Spinal cord (tissue), 10 donors: ENCODE measurements at places on chromosomes 11 and 22.

DNA sequence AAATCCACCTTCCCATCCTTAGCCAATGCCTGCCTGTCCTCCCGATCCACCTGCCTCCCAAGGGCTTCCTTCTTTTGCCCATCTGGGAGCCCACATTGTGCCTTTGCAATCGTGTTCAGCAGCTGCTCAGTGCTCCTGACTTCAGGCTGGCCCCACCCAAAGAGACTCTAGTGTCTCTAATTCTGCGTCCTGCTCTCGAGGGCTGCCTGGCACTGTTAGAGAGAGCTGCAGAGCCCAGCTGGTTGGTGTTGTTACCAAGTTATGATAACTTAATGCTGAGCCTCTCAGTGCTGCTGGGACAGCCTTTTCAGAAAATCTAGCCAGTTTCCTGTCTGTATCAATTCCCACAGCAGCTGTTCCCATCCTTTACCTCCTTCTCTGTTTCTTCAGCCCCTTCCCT is 69.1 kb downstream of the MICAL2 start:
- no peak for DNase-seq

DNA sequence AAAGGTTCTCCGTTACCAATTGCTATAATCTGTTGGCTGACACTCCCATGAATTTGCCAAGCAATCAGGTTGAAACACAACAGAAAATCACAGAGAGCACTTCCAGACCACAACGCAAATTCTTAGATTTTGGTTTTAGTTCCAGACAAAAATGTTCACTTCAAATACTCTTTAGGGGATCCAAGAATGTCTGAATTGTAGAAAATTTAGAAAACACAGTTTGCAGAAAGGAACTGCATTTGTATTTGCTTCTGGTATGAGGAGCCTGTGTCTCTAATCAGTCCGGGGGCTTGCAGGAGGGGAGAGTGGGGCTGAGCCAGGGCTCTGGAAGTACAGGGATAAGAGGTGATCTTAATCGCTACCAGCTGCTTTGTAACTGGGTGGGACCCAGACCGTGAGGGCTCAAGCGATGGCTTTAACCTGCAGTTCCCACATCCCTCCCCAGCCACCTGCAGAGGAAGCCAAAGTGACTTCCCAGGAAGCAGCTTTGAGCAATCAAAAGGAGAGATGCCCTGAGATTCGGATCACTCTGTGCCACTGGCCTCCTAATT is 18.7 kb downstream of the SCUBE2 start:
- DNase-seq, result no peak

- DNase-seq, result no peak
Observed at GRCh38 chr22:47148956-47149728, 386.7 kb downstream of the TBC1D22A start.

DNA sequence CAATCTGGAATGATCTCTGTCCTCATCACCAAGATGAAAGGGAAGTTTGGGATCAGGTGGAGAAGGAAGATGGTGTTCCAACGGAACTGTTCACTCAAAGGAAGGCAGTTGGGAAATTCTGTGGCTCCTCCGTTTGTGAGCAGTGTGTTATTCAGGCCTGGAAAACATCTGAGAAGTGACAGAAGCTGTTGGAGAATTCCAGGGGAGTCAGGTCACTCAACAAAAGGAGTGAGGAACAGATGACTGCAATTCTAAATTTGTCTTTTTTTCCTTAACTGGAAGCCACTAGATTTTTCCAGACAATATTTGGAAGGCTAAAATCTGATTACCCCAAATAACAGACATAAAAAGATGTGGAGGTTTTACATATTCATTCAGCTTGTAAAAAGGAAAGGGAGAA is 107.8 kb downstream of the CD44 start:
- no peak for DNase-seq

DNA sequence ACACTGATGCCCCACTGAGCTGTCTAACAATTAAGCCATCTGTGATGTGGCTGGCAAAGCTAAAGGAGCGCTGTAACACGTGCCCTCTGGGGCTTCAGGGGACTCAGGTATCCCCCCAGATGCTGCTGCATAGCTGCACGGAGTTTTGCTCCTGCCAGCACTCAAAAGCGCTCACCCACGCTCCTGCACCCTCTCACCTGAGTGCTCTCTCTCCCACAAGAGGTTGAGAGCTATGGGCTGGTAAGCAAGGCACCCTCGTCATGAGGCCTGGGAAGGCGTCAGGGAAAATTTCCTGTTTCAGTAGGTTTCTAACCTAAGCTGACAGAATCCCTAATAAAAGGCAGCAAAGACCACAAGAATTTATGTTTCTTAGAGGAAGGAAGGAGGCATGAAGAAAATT is 850.3 kb downstream of the OPCML start:
- DNase-seq, result no peak

DNA sequence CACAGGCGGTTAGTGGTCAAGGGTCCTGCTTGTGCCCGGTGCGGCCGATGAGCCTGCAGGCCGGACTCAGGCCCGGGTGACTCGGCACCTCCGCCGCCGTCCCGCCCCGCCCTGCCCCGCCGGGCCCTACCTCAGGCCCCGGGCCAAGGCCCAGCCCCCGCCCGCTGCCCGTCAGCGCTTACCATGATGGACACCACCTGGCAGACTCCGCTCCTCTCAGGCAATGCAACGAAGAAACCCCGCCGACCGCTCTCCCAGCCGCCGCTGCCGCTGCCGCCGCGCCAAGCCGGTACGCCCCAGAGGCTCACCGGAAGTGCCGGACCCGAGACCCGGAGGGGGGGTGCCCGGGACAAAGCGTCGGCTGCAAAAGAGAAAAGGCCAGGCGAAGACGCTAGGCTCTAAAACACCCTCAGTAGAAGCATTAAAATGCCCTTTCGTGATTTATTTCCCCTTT is at the start of gene UFD1:
Gene UFD1, minus strand, starts transcription at position 293 of the 454 bp plus-strand sequence. Its CDS starts 108 bp downstream, at position 185.
- DNase-seq, result no peak

DNA sequence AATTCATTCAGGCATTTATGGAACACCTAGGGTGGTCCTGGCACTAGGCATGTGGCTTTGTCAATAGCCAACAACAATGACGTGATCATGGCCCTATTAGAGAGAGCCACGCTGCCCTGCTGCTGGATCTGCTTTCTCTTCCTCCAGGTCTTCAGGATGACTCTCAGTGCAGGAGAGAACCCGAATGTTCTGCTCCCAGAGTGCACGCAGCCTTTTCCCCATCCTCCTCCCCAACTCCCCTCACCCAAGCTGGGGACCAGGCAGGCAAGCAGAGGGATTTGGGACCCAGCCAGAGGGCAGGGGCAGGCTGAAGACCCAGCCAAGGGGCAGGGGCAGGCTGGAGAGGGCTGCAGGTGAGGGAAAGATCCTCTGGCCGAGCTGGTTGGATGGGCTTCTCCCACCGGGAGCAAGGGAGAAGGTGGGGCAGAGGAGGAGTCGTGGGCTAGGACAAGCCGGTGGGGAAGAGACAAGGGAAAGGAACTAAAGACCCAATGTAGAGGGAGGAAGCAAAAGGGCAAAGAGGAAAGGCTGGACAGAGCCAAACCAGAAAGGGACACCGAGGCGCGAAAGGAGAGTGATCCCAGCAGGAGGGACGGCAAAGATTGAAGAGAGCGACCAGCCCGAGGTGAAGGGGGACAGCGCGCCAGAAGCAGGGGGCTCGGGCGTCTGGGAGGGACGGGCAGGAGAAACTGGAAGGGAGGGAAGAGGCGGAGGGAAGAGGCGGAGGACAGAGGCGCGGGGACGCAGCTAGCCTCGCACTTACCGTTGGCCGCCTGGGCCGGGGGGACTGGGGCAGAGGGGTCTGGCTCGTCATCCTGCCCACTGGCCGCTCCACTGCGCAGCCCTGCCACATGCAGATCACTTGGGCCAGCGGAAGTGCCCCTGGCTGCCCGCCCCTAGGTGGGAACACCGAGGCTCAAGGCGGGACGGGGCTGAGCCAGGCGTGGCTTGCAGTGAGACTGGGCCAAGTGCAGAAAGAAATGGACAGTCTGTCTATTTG is at the start of gene KCTD14:
Gene KCTD14, minus strand, starts transcription at position 880 of the 1,000 bp plus-strand sequence. Its CDS starts 27 bp downstream, at position 853.
- peak; percentile 45 for DNase-seq

GRCh38 chr11:100632941-100633452 is 54.1 kb upstream of the ARHGAP42 start:
- no peak for DNase-seq

DNA sequence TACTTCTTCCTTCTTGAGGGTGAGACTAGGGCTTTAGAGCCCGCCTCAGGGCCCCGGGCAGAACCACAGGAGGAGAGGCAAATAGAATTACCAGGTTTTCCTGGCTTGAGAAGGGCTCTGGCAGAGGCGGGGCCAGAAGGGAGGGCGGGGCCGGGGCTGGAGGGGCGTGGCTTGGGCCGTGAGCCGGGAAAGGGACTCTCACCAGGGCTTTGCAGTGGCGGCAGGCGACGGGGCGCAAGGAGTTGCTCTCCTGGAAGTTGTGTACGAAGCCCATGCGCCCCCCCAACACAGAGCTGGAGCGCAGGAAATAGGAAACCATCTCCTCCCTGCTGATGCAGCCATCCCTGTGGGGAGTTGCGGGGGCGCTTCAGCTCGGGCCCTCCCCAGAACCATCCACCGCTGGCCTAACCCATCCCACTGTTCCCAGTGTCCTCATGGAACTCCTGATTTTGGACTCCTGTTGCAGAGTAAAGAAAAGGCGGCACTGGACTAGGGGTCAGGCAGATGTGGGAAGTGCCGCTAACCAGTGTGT is 6.9 kb upstream of the NRXN2 start:
- no peak for DNase-seq

GRCh38 chr22:23622634-23623033 is 9.5 kb downstream of the DRICH1 start:
- DNase-seq, result no peak

DNA sequence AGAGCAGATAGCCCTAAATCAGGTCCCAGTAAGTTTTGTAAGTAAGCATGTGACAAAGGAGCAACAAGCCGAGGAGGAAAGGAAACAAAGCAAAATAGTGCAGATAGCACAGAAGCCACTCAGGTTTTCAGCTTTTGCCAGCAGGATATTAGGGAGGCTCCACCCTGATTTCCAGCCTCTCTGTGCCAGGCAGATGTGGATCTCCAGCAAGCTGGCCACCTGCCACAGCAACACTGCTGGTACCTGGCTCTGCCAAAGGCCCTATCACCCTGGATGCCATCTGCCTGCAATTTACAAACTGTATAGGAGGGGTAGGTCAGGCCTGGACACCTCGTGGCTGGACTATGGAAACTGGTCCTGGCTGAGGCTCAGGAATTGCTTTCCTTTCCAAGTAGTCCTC is 12.2 kb upstream of the NNMT start:
- no peak for DNase-seq

DNA sequence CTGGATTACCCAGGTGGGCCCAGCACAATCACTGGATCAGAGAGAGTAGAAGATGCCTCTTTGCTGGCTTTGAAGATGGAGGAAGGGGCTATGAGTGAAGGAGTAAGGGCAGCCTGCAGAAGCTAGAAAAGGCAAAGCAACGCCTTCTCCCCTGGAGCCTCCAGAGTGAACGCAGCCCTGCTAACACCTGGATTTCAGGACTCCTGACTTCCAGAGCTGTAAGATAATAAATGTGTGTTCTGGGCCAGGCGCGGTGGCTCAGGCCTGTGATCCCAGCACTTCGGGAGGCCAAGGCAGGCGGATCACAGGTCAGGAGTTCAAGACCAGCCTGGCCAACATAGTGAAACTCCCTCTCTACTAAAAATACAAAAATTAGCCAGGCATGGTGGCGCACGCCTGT is 102.4 kb downstream of the MORC2 start:
- DNase-seq, result no peak

GRCh38 chr11:9530901-9531625 is 42.4 kb upstream of the WEE1 start:
- DNase-seq, result no peak

DNA sequence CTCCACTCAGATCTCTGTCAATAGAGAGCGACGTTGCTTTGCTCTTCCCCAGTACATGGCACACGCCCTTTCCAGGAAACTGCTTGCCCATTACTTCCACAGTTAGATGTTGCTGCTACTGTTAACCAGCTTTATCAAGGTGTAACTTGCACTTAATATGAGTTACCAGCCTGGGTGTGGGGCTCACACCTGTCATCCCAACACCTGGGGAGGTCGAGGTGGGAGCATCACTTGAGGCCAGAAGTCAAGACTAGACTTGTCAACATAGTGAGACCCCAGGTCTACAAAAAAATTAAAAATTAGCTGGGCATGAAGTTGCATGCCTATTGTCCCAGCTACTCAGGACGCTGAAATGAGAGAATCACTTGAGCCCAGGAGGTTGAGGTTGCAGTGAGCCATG is 177.1 kb upstream of the B3GAT1 start:
- no peak for DNase-seq

- DNase-seq, result no peak
Observed at GRCh38 chr11:66950112-66950535, 8.1 kb downstream of the PC start.

DNA sequence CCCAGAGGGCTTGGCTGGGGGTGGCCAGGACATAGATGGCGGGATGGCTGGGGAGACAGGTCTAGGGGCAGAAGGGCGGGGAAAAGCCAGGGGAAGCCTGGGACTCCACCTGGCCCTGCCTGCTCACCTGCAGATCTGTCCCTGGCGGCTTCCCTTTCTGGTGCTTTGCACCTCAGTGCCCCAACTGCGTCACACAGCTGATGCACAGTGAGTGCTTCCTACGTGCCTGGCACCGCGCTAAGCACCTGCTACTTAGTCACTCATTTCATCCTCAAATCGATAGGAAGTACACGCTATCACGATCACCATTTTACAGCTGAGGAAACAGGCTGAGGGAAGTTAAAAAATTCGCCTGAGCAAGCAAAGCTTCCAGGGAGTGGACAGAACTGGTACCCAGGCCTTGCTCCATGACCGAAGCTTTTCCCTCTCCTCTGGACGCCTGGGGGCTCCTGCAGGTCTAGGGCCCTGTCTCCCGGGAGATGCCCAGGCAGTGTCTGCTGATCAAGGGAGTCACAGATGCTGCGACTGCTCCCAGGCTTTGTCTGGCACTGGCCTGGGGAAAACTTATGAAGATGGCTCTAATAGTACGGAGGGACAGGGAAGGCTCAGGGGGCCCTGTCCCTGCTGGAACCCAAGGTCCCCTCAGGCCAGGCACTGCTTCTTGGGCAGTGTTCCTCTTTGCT is 63.0 kb upstream of the TTLL12 start:
- DNase-seq, result no peak

- no peak for DNase-seq
Observed at GRCh38 chr22:44309137-44309536, 3.6 kb downstream of the SHISAL1 start.

DNA sequence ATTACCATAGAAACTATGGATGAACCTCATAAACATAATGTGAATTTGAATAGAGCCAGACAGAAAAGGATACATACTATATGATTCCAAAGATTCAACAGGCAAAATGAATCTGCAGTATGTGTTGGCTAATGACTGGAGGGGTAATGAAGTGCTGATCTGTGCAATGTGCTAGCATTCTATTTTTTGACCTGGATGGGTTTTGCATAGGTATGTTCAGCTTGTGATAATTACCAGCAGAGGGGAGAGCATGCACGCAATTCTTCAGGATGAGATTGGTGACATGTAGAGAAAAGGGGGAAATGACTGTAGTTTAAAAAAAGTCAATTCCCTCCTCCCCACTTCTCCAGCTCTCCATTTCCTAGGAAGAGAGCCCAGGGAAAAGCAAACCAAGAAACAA is 618 bp upstream of the CCDC81 start:
- DNase-seq, result no peak

GRCh38 chr11:85889676-85890579 is 34.7 kb downstream of the CCDC83 start:
- no peak for DNase-seq
